Cardiac muscle cell (in vitro differentiated cells and primary cell): ENCODE measurements at places on chromosomes 11 and 22. TPM values are rescaled to one million over a fixed set of nuclear protein-coding genes. Genes with fewer than 3 reads are reported as not detected.

- DNase-seq: peak; percentile 96
These were observed at the start of gene HMBS for GRCh38 chr11:119084663-119085436. Gene HMBS, plus strand, starts transcription at chr11:119084881. Its CDS starts 153 bp downstream, at chr11:119085034.

- DNase-seq: peak; percentile 88
These were observed 640 bp upstream of the ZDHHC8 start for GRCh38 chr22:20130731-20131596.

TSPAN18 gene
- total RNA-seq: 48.1 and 68.6 TPM in 2 replicates

RFPL2 gene
- 0.25 and 0.51 TPM in 2 replicates for total RNA-seq

DNA sequence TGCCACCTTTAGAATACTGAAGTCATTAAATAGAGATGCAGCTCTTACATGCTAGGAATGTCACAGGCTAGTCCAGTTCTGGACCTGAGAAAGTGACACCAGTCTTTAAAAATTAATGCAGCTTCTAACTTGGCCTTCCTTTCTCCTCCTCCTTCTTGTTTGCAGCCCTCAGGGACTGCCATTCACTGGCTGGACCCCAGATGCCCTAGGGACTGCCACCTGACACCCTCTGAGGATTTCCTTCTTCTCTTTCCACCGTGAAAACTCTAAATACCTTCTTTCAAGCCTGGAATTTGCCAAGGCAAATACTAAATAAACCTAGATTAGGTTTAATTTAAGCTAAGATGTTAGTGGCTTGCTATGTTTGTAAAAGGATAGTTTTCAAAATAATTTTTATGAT, 78.4 kb downstream of the MUC15 start:
- no peak for DNase-seq
